ENCODE measurements at places on chromosomes 6 and 20.

DNA sequence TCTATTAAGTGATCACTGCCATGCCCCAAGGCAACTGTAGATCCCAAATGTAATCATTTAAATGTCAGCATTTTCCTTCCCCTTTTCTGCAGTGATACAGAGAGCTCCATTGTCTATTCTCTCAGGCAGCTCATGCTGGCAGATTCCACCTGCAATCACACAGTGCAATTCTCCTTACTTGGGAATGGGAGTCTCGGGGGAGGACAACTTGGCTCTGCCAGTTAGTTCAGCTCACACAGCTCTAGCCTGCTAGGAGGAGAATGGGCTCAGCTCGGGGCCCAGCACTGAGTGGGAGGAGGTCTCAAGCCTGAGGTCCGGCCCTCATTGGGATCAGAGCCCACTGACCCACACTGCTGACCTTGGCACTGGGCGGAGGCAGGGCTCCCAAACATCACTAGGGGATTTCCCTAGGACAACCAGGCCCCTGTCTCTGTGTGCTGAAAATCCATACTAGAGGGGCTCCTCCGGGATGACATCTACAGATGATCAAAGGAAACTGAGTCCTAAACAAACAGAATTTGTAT lies 109.2 kb upstream of the ASF1A start:
- peak; percentile 55 for DNase-seq

DNA sequence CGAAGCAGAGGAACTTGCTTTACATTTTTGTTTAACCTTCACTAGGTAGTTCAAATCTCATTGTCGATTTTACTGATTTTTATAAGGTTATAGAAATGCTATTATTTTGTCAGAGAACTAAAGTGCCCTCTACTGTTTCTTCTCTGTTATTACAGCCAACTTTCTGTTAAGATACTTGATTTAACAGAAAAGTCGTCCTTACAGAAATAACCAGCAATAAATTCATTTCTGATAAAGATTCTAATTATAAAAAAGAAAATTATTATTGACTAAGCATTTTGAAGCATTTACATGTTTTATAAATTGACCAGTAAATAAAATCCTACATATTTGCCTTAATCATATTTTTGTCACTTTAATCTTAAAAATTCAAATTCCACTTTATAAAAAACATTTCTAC lies 60.8 kb downstream of the OGFRL1 start:
- no peak for DNase-seq

- DNase-seq = no peak
Measured at GRCh38 chr20:19725814-19726525, 32.1 kb upstream of the RIN2 start.

DNA sequence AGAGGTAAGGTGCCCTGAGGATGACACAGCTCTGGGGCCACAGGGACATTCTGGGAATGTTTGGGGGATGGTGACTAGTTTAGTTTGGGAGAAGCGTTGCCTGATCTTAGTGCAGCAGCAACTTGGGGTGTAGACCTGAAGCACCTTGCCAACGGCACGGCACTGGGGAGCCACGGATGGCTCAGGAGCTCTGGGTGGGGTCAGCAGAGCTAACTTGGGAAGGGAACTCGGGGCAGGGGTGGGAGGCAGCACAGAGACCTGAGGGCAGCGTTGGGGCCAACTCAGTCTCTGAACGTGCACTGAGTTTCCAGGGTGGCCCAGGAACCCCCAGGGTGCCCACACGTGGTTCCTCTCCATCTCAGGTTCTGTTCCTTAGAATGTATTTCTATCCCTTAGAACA lies 14.9 kb downstream of the THBS2 start:
- no peak for DNase-seq

GRCh38 chr6:147226163-147226724 lies 22.0 kb downstream of the STXBP5 start:
- DNase-seq = no peak

GRCh38 chr6:61711849-61712248 lies 574.2 kb downstream of the KHDRBS2 start:
- no peak for DNase-seq

GRCh38 chr6:56772737-56773184 lies 130.1 kb upstream of the DST start:
- DNase-seq = no peak

DNA sequence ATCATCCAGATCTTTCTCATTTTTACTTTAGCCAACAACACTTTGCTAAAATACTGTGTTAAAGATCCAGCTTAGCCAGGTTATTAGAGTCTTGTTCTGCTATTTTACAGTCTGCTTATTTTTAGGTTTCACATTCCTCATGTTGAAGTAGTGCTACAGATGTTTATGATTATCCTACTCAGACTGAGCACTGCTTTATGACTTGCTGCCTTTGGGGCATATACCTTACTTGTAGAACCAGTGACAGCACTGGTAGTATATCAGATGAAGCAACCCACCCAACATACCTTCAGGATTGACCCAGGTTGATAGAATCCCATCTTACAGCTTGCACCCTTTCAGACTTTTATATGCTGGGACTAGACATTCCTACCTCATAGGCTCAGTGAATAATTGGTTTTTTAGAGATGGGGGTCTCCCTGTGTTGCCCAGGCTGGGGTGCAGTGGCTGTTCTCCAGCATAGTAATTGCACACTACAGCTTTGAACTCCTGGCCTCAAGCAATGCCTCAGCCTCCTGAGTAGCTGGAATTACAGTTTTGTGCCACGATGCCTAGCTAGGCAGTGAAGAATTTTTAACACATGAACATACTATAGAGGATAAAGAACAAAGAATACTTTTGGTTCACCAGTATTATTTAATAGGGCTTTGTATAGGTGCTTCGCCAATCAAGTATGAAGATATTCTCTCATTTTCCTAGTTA lies 63.8 kb upstream of the DYNLRB1 start:
- DNase-seq = no peak

GRCh38 chr6:2914318-2914660 lies 11.2 kb upstream of the SERPINB9 start:
- DNase-seq = no peak

GRCh38 chr6:69866351-69866769 lies at the start of gene COL19A1:
Gene COL19A1, plus strand, starts transcription at chr6:69866556. Its CDS starts 13,012 bp downstream, at chr6:69879568.
- DNase-seq = no peak

GRCh38 chr20:2602746-2603145 lies 49.7 kb upstream of the NOP56 start:
- no peak for DNase-seq

GRCh38 chr6:14372734-14373489 lies 255.3 kb downstream of the CD83 start:
- no peak for DNase-seq

DNA sequence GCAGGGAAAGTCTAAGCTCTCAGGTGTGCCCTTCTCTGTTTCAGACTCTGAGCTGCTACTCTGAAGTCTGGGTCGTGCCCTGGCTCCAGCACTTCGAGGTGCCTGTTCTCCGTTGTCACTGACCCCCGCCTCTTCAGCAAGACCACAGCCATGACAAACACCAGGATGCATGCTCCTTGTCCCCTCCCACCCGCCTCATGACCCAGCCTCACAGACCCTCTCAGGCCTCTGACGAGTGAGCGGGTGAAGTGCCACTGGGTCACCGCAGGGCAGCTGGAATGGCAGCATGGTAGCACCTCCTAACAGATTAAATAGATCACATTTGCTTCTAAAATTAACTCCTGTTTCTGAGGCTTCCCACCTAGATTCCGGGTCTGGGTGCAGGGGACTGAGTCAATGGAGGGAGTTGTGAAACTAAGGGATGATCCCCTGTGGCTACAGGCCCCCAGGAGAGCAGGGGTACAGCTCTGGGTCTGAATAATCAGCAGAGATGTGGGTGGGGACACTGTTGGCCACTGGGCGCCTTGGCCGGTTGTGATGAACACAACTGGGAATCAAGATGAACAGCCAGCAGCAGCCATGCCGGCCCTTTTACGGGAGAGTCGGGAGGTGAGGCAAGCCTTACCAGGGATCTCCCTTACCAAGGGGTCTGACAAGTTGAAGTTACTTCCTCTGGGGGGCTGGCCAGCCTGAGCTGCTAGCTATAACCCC lies 10.7 kb downstream of the CST7 start:
- no peak for DNase-seq

GRCh38 chr6:84033523-84034451 lies at the start of gene MRAP2:
Gene MRAP2, plus strand, starts transcription at chr6:84033772. Its CDS starts 21,547 bp downstream, at chr6:84055319.
- peak; percentile 36 for DNase-seq

GRCh38 chr20:22353586-22353985 lies 230.8 kb downstream of the FOXA2 start:
- no peak for DNase-seq

- DNase-seq = no peak
Measured at GRCh38 chr6:156848533-156848932, 71.4 kb downstream of the ARID1B start.

- no peak for DNase-seq
Measured at GRCh38 chr6:7421066-7421465, 31.5 kb downstream of the RIOK1 start.

- no peak for DNase-seq
Measured at GRCh38 chr20:48571949-48572847, 255.6 kb downstream of the PREX1 start.

DNA sequence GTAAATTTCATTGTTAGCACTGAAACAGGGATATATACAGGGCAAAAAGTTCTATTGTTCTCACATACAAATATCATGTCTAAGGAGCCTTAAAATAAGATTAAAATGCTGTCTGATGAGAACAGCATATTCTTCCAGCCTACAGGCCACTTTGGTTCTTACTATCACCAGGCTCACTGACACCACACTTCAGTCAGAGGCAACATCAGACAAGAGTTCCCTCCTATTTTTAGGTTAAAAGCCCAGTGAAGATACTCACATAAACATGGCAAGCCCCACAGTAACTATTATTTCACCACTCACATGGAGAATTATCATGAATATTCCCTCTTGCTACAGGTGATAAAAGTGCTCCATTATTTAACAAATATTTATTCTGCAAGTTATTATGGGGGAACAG lies 175.8 kb downstream of the ISM1 start:
- DNase-seq = no peak

- no peak for DNase-seq
Measured at GRCh38 chr6:47303342-47303741, 6.4 kb downstream of the TNFRSF21 start.

DNA sequence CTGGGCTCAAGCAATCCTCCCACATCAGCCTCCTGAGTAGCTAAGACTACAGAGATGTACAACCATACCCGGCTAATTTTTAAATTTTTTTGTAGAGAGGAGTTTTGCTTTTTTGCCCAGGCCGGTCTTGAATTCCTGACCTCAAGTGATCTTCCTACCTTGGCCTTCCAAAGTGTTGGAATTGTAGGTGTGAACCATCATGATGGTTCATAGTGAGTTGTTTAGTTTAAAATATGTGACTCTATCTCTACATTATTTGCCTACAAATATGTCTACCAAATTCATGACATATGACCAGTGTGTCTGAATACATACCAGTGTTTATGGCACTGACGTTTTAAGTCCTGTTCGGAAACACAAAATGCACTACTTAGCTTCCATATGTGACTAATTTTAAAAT lies 154.9 kb downstream of the GMPR start:
- DNase-seq = no peak

- DNase-seq = no peak
Measured at GRCh38 chr6:73006146-73006545, 219.2 kb downstream of the KHDC1L start.

DNA sequence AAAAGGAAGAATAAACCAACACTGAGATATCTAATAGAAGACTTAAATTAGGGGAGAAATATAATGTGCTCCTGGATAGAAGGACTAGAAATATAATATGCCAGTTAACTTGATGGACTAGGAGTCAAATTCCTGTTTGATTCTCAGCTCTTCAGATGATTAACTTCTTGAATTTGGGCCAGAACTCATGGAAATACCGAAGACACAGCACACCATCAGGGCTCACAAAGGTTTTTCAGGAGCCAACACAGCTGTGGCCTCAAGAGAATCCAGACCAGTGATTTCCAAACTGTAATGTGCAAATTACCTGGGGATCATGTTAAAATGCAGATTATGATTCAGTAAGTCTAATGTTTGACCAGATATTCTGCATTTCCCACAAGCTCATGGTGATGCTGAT lies 33.8 kb upstream of the LRRC1 start:
- no peak for DNase-seq

GRCh38 chr20:13928901-13929300 lies 61.5 kb downstream of the SEL1L2 start:
- no peak for DNase-seq

DNA sequence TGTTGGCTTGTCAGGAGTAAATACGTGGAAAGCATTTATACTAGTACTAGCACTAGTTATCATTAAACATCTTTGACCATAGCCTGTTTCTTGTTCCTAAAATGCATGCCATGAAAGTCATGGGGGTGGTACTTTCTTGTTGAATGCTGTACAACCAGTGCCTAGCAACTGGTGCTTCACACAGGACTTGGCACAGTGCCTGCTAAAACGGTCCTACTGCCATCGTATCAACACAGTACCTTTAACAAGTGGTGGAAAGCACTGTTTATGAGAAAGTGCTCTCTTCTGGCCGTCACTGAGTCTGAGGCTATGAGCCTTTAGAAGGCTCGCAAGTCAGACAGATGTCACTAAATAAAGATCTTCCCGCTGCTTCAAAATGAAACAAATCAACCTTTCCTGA lies 21.6 kb downstream of the ZNFX1 start:
- no peak for DNase-seq

DNA sequence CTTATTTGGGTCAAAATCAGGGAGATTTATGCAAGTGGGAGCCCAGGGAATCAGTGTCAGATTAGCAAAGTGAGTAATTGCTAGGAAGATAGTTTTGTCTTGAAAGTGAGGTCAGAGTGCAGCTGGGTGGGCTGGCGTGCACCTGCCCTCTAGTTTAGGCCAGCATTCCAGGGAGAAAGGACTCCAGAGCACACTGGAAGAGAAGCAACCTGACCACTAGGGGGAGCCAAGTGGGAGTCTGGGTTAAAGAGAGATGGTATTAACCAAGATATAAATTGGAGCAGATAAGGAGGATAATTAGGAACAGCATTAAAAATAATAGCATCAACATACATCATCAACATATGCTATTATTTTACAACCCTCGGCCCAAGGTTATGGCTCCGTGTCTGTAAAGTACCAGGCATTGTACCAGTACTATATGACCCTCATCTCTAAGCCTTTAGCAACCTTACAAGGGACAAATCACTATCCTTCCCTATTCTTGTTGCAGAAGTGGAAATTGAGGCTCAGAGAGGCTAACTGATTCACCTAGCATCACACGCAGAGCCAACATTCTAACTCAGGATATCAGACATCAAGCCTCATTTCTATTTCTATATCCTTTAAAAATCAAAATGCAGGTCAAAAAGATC lies 57.8 kb downstream of the SLC2A10 start:
- no peak for DNase-seq

DNA sequence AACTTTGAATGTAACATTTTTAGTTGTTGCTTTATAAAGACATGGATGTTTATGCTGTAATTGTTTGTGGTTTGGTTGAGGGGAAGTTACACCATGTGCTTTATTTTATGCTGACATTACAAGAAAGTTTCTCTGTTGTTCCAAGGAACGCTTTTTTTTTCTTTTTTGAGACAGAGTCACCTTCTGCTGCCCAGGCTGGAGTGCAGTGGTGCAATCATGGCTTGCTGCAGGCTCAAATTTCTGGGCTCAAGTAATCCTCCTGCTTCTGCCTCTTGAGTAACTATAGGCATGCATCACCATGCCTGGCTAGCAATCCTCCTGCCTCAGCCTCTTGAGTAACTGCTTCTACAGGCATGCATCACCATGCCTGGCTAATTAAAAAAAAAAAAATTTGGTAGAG lies 21.0 kb upstream of the IFNGR1 start:
- DNase-seq = no peak
